ENCODE measurements at places on chromosomes 6 and 20.

DNA sequence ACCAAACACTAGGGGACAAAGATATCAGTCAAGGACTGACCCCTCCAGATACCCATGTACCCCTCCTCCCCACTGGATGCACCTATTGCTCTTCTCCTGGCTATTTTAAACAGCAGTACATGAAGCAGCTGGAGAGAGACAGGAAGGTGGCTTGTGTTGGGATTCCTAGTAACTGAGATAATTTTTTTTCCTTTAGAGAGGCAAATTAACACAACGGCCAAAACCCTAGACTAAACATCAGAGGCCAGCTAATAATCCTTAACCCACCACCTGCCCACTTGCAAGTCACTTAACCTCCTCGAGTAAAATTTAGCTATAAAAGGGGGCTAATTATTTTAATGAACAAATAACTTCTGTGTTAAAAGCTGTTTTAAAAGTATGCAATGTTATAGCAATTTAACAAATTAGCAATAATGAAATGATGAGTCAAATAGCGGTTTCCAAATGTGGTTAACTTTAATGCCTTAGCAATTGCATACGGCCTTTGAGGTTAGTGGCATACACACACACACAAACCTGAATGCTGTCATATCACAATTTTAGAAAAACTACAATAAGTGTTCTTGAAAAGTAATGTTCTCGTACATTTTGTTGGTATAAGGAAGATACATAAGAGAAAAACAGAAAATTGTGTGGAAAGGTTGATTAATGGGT is 151.7 kb downstream of the FRK start:
- DNase-seq, result no peak

GRCh38 chr6:26022132-26022472 is 59.5 kb downstream of the TRIM38 start:
- peak; percentile 85 for DNase-seq

DNA sequence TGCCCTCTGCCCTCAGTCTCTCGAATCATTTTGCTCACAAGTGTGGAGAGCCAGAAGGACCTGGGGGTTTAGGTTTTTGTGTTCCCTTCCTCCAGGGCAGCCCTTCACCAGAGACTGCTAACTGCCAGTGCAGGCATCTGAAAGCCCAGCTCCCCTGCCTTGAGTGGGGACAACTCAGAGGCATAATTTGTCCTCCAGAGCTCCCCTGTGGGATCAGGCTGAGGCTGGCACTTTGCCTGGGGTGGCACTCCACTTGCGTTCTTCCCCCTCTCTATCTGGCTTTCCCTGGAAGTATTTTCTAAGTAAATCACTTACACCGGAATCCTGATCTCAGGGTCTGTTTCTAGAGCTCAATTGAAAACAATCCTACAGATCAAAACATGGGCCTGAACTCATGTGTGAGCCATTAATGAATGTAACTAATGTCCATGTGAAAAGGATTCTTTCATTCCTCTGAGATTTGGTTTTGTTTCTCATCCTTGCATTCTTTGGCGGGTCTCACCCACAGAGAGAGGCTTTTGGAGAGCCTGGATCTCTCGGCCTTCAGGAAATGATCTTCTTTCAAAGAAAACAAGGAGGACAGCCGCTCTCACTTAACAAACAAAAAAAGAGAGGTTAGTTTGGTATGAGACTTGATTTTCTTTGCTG is 125.7 kb upstream of the RIPOR2 start:
- DNase-seq, result no peak

GRCh38 chr20:32823078-32823477 is 3.3 kb downstream of the MAPRE1 start:
- no peak for DNase-seq

DNA sequence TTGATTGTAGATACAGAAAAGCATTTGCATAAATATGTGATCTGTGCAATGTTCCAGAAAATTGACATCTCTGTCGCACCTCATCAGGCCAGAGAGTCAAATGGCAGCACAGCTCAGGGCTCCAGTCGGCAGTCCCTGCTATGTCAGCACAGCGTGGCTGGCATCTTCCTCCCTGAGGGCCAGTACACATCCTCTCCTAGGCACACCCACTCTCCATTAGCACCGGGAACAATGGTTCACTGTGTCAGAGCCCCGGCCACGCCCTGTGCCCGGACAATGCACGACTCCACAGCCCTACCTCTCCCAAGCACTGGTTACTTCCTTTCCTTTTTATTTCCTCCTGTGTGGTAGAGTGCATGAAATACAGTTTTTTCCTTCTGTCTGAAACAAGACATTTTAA is 114.9 kb downstream of the FOXC1 start:
- DNase-seq, result peak; percentile 47

DNA sequence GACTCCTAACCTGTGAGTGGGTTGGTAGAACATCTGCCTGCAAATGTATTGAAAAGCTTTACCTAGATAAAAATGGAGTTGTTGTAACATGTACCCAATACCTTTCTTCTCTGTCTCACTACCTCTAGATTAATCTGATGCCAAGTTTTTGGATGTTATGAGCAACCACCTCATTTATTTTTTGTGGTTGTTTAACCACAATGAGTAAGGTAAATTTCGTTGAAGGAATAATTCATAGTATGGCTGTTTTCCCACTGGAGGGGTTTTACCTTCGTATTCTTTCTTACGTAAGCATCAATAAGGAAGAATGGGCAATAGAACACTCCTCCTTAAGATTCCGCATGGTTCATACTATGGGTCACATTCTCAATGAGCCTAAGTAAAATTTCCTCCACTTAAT is 165.4 kb downstream of the CDH26 start:
- no peak for DNase-seq

DNA sequence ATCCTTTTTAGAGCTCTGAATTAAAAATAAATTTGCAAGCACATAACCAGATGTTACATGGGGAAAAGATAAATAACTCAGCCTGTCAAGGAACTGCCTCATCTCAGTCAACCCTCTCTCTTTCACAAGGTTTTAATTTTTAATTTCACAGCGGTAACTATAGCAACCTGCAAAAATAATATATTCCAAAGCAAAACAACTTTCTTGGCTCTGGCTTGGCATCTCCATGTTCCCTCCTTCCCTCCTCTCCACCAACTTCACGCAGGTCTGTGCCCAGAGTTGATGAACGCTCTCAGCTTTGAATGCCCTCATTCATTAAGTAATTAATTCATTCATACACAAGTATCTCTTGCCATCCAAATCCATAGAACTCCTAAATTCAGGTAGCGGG is 32.5 kb upstream of the SIRPA start:
- no peak for DNase-seq

DNA sequence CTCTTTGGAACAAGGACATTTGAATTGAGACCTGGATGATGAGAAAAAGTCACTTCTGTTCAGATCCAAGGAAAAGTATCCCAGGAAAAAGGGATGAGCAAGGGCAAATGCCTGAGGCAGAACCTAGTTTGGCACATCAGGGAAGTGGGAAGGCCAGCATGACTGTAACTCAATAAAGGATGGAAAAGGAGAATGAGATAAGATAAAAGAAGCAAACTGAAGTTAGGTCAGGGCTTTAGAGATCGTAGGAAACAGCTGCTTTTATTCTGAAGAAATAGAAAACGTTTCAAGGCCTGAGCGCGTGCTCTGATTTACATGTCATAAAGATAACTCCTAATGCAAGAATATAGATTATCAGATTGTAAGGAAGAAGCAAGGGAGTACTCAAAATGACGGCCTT is 450.0 kb downstream of the FRK start:
- DNase-seq, result no peak

GRCh38 chr20:63963784-63964301 is 5.9 kb downstream of the ZNF512B start:
- peak; percentile 21 for DNase-seq

- no peak for DNase-seq
These were observed 187.9 kb upstream of the ARID1B start for GRCh38 chr6:156589281-156589680.

DNA sequence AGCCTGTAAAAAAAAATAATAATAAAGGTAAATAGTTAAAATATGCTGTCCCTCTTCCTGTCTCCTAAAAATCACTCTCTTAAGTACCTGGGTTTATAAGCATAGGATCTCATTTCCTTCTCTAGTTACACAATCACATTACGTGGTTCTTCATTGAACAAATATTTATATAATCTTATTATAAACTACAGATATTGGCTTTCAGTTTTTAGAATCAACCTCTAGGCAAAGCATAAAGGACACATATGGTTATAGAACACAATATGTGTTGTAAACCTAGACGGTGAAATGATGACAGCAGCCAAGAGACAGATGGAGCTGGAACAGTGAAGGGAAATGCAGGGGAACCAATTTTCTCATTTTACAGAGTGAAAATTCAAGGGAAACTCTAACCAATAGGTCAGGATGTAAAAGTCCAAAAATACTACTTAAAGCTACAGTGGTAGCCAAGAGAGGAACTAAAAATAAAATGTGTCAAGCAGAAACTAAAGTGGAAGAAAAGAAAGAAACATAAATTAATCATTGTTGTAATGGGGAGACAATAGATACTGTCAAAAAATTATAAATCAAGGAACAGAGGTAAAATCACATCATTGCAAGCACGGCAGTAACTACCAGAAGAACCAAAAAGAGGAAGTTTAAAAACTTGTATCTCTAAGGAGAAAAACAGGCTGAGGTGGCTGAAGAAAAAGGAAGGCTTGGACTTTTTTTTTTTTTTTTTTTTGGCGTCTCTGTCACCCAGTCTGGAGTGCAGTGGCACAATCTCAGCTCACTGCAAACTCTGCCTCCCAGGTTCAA is 82.8 kb upstream of the CDYL start:
- DNase-seq, result no peak

DNA sequence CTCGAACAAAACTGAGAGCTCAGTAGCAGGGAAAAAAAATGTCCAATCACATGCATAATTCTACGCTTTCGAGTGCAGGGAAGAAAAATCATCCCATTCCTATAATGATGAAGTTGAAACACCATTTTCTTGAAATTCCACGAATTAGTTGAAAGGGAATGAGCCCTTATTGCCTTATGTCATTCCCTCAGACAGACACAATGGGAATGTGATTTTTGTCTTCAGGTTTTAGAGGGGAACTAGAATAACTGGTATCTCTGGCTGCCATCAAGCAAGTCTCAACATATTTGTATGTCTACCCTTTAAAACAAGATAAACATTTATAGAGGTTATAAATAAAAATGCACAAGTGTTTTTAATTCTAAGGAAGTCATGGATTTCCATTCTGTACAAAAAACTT is 87.9 kb downstream of the KIF13A start:
- DNase-seq, result no peak

GRCh38 chr6:136963259-136963658 is 41.2 kb downstream of the SLC35D3 start:
- no peak for DNase-seq

- no peak for DNase-seq
These were observed 220.4 kb upstream of the JARID2 start for GRCh38 chr6:15025446-15025845.

DNA sequence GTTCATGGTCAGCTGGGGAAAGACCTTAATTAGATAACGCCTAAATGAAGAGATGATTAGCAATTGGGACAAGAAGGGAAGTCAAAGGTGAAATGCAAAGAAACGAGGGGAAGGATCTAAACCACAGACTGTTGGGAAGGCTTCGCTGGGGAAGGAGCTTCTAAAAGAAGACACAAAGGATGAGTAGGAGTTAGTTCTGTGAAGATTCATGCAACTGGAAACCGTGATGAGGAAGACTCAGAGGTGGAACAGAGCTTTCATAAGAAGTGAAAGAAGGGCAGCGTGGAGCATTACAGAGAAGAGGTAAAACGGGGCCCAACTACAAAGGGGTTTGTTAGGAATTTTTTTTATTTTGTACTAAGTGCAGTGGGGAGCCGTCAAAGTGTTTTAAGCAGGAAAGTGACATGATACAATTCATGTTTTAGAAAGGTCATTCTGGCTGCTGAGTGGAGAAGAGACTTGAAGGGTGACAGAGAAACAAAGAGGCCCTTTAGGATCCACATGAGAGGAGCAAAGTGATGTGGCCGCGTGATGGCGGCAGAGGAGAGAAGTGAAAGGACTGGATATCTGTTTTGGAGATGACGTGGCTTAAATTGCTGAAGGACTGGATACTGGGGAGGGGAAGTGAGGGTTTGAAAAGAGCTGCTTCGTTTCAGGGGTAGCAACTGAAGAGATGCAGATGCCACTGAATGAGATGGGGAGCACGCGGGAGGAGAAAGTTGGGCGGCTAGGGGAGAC is 33.6 kb downstream of the TTI1 start:
- DNase-seq, result no peak

DNA sequence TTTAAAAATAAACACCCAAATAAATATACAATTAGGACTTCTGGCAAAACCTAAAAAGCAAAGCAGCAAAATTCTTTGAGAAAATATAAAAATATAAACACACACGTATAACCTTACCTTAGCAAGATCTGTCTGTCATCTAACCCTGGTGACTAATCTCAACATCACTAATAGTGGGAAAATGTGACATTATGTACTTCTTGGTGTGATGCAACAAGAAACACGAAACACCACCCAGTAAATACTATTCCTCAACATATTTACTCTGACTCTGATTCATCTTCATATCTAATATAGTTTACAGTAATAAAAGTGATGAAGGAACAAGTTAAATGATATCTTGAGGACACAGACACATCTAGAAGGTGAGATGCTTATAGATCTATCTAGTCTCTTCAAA is 332.6 kb upstream of the MANEA start:
- no peak for DNase-seq

GRCh38 chr20:17407550-17407949 is 123.6 kb downstream of the BFSP1 start:
- DNase-seq, result no peak

GRCh38 chr6:13825871-13826270 is 11.5 kb upstream of the MCUR1 start:
- no peak for DNase-seq

- DNase-seq, result no peak
These were observed 171.3 kb downstream of the TMEM242 start for GRCh38 chr6:157151989-157152388.

GRCh38 chr6:165732696-165733488 is 69.9 kb upstream of the PDE10A start:
- DNase-seq, result no peak

All from right hindlimb (tissue), 1 donor.